GM04503 (cell line): ENCODE measurements at places on chromosomes 11 and 22.

- no peak for DNase-seq
Measured at GRCh38 chr22:32342977-32343376, 14.7 kb upstream of the RFPL3 start.

DNA sequence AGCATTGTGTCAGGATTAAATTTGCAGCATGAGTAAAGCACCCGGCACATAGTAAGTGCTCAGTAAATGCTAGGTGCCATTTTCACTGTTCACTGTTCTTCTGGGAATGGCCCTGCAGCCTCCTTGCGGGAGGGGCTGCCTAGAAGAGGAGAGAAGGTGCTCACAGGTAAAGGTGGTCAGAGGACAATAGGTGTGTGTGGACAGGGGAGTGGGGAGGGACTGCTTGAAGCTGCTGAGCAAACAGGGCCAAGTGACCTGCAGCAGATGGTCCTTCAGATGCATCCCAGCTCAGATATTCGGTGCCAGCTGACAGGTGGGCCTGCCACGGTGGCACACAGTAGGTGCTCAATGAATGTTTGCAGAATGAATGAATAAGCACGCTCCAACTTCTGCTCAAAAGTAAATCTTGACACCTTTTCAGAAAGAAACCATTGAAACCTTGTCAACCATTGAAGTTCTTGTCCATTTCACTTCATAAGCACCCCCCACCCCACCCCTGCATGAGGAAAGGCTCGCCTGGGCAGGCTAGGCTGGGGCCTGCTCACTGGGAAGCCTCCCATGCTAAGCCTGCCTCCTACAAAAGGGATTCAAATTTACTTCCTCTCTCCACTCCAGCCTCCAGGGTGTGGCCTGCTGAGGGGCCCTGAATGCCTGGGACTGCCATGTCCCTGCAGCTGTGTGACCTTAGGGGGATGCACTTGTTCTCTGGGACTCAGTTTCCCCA is 1.6 kb downstream of the KIAA0930 start:
- no peak for DNase-seq

DNA sequence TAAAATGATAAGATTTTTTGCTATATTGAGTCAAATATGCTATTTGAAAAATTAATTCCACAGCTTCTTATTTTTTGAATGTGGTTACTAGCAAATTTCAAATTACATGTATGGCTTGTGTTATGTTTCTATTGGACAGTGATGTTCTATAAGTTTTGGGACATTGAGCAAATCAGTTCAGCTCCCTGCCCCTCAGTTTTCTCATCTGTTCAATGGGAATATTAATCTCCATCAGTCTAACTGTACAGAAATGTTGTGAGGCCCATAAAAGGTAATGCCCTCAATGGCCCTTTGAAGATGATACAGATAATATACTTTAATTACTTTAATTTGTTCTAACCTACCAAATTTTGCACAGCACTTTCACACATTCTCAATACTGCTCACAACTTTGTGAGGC is 15.2 kb downstream of the WT1 start:
- DNase-seq: no peak

DNA sequence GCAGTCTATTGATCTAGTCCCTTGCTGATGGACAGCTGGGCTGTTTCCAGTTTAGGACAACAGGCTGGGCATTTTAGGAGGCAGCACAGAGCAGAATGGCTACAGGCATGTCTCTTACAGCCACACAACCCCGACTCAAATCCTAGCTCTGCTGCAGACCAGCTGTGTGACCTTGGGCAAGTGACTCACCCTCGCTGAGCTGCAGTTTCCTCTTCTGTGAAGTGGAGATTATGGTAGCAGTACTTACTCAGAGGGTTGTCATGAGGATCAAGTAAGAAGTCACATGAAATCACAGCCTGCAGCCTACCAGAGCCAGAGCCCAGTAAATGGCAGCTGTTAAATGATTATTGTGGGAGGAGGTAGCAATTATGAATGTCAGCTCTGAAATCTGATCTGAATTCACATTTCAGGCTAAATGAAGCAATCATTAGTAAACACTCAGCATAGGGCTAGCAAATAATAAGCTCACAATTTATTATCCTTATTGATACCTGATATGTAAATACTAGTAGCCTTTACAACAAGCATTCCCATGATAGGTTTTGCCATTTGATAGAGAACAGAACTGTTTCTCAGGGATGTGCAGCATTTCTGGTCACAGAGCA is 58.9 kb downstream of the MYEOV start:
- DNase-seq: peak; percentile 79

- no peak for DNase-seq
Measured at GRCh38 chr11:33892906-33893594, 1.2 kb upstream of the LMO2 start.

GRCh38 chr11:122434786-122435185 is 220.7 kb upstream of the UBASH3B start:
- no peak for DNase-seq

DNA sequence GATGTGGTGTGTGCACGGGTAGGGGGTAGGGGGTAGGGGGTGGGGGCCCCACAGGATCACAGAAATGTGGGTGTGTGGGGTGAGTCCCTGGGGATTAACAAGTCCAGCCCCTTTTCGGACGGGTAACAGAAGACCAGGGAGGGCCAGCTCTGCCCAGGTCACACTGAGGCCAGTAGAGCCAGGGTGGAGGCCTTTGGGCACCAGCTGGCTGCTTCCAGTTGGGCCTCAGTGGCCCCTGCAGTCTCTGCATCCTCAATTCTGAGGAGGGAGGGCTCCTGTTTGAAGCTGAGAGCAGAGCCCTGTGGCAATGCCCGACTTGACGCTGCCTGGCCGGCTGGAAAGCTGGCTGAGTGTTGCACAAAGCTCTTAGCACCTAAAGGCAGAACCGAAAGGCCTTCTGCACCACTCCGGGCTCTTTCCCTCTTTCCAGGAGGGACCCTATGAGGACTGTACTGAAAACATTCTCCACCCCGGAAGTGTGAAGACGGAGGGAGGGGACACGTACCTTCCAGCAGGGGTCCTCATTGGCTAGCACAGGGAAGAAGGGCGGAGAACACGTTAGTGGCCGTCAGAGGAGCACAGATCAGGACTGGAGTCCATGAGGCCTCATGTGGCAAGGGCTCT is 120.4 kb downstream of the PHF21B start:
- no peak for DNase-seq

DNA sequence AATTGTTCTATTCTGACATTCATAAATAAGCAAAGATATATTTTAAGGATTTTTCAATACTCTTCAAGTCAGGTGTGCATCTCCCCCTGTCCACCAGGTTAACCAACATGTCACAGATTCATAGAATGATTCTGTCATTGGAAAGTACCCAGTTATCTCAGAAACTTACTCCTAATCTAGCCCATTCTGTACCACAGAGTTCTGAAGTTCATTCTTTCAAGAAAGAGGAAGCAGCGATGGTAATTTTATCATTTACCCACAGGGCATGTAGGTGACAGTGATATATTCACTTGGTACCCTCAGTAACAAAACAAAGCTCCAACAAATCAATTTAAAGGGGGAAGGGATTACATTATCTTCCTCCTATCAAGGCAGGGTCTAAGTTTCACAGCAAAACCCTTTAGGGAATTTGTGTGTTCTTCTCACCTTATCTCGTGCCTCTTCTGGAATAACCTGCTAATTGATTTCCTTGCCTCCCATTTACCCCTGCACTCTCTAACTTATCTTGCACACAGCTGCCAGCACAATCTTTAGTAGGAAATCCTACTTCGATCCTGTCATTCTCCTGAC is 19.0 kb upstream of the MPPED2 start:
- DNase-seq: no peak

DNA sequence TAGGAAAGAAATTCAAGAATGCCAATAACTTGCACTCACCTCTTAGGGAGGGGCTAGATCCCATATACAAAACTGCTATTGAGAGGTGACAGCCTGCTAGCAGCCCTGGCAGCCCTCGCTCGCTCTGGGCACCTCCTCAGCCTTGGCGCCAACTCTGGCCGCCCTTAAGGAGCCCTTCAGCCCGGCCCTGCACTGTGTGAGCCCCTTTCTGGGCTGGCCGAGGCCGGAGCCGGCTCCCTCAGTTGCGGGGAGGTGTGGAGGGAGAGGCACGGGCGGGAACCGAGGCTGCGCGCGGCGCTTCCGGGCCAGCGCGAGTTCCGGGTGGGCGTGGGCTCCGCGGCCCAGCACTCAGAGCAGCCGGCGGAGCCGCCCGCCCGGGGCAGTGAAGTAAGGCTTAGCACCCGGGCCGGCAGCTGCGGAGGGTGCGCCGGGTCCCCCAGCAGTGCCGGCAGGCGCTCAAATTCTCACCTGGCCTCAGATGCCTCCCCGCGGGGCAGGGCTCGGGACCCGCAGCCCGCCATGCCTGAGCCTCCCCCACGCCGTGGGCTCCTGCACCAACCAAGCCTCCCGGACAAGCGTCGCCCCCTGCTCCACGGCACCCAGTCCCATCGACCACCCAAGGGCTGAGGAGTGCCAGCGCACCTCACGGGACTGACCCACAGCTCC is 329.9 kb downstream of the FAM181B start:
- no peak for DNase-seq

DNA sequence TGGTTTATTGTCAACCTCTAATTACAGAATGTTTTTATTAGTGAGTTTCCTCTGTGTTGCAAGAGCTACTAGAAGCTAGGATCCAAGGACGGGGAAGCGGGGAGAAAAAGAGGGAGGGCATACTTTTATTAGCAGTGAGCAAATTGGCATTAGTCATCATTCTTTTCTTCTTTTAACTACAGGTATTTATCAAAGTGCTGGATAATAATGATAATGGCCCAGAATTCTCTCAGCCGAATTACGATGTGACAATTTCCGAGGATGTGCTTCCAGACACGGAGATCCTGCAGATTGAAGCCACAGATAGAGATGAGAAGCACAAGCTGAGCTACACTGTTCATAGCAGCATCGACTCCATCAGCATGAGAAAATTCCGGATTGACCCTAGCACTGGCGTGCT is 179.7 kb upstream of the MTNR1B start:
- no peak for DNase-seq

GRCh38 chr22:46007003-46007847 is 30.3 kb upstream of the WNT7B start:
- DNase-seq: no peak

DNA sequence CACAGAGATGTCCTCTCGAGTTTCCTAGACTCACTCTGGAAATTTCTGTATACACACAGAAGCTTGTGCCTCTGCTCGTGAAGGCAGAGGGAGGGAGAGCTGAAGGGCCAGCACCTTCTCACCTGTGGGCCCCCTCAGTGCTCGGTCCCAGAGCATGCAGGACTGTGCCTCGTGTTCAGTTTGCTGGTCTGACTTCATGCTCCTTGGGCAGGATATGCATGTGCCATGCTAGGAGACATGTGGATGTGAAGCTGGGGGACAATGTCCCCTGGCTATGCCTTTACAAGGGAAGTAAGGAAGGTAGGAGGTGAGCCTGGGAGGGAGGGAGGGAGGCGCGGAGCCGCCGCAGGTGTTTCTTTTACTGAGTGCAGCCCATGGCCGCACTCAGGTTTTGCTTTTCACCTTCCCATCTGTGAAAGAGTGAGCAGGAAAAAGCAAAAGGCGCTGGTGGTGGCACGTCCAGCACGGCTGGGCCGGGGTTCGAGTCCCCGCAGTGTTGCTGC is 22.6 kb downstream of the NEAT1 start:
- no peak for DNase-seq

GRCh38 chr11:67111261-67111660 is 7.8 kb upstream of the KDM2A start:
- DNase-seq: no peak

GRCh38 chr11:17277024-17277584 is 565 bp downstream of the NUCB2 start:
- no peak for DNase-seq

GRCh38 chr11:68049509-68050370 is 10.9 kb downstream of the TCIRG1 start:
- DNase-seq: no peak

DNA sequence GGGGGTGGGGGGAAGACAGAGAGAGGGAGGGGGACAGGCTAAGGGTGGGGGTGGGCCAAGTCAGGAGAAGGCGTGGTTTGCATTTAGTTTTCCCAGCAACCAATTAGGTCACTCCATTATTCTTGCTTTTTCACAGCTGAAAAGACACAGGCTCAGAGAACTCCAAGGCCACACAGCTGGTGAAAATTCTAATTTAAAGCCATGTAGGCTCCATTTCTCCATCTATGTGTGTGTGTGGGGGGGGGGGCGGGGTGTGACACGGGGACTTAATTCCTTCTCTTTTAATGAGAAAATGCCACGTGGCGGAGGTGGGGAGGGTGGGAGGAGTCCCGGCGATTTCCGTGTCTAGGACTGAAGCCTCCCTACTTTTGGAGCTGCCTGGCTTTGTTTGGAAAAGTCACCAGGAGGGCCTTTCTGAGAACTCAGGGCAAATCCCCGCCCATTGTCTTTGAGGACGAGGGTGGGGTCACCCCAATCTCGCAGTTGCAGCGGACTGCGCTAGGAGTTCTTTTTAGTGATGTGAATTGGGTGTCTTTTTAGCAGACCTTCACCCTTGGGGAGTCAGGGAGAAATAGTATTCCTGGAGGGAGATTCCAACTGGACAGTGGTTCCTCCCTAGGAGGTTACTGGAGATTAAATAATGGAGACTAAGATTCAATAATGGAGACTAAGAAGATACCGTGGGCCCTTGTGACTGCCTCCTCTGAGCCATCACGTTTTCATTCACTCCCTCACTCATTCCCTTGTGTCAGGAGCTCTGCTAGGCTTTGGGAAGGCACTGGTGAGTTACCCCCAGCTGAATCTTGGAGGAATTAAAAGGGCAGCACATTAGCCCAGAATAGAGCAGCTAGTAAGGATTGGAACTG is 36.4 kb upstream of the PTPRJ start:
- DNase-seq: no peak

GRCh38 chr11:134498326-134499139 is 86.5 kb upstream of the B3GAT1 start:
- DNase-seq: no peak

- no peak for DNase-seq
Measured at GRCh38 chr22:46464701-46465344, 72.6 kb downstream of the CELSR1 start.

GRCh38 chr11:132464003-132464342 is 1068.3 kb downstream of the OPCML start:
- DNase-seq: no peak

DNA sequence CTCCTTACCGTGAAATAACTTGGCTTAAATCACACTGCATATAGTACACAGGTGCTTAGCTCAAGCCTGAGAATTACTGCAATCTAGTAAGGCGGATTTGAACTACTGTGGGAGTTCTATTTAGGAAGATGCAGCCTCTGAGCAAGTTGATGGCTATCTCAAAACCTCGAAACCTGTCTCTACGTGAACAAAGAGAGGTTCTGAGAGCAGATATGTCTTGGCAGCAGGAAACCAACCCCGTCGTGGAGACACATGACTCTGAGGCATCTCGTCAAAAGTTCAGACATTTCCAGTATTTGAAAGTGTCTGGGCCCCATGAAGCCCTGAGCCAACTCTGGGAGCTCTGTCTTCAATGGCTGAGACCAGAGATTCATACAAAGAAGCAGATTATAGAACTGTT is 5.9 kb downstream of the ZNF215 start:
- DNase-seq: no peak

GRCh38 chr11:125263268-125263790 is 98.8 kb downstream of the PKNOX2 start:
- DNase-seq: peak; percentile 87

DNA sequence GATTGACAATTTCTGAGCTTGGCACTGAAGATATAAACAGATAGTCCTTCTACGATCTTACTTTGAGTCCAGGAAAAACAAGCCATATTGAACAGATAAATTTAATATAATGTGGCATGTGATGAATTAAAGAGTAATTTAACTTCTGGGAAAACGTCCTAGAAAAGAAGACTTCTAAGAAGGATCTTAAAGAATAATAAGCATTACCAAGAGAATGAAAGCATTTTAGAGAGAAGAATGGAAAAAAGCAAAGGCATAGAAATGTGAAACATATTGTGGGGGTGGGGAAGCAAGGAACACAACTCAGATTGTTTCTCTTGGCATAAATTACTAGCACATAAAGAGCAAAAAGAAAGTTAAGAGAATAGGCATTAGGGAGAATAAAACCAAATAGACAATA is 5.4 kb downstream of the DDIAS start:
- no peak for DNase-seq
